Kidney epithelial cell (primary cell): ENCODE measurements at places on chromosomes 2 and 18. TPM values are rescaled to one million over a fixed set of nuclear protein-coding genes. Genes with fewer than 3 reads are reported as not detected.

The IL36G gene
- total RNA-seq = not detected in 2 replicates

The THSD7B gene
- 0.04 and 0.62 TPM in 2 replicates for total RNA-seq

The KCNS3 gene
- 8.9 and 19.1 TPM in 2 replicates for total RNA-seq

DNA sequence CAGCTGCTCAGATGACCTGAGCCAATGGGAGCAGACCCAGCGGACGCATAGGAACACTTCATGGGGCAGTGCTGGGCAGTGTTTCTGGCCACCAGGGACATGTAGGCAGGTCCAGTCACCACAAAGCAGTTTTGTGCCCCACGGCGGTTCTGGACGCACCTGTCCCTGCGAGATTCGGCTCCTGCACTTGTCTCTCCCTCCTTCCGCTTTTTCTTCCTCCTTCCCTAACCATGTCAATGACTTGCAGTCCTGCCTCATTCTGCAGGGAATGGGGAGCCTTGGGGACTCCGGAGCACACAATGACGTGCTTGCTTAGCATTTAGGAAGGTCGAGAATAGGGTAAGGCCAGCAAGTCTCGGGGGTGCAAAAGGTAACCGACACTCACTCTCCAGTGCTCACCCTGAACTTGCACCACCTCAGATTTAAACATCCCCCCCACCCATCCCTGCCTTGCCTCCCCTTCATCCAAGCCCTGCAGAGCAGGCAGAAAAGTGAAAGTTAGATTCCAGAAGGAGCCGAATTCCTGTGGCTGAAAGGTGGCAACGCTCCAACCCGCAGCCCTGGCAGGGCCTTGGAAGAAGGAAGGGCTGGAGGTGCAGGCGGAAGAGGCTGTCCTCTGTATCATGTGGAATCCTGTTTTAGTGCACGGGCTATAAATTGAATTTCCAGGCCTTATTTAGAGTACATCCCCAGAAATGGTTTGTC is 40.5 kb upstream of the ATG16L1 start:
- DNase-seq = peak; percentile 70

DNA sequence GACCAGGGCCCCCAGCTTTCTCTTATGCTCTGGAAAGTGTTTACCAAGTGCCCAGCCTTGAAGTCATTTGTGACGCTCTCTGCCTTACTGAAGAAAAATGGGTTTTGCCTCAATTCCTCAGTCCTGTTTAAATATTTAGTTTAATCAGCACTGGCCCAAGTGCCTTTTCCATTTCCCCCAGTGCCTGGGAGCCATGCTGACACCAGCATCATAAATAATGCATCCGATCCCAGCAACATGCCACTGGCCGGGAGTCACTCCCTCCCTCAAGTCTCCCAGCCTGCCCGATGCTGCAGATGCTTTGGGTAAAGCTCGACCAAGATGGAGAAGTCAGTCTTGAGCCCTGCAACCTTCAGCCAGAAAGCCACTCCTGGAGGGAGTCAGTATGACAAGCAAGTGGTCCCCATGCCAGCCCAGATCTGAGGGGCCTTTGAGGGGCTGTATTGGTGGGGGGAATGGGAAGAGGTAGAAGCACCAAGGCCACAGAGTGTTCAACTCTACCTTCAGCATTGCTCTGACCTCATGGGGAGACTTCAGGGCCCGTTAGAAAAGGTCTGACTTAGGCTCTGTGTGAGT is 12.0 kb upstream of the MTA3 start:
- no peak for DNase-seq

- peak; percentile 67 for DNase-seq
These were observed 76.5 kb upstream of the DLX2 start for GRCh38 chr2:172179045-172179701.

DNA sequence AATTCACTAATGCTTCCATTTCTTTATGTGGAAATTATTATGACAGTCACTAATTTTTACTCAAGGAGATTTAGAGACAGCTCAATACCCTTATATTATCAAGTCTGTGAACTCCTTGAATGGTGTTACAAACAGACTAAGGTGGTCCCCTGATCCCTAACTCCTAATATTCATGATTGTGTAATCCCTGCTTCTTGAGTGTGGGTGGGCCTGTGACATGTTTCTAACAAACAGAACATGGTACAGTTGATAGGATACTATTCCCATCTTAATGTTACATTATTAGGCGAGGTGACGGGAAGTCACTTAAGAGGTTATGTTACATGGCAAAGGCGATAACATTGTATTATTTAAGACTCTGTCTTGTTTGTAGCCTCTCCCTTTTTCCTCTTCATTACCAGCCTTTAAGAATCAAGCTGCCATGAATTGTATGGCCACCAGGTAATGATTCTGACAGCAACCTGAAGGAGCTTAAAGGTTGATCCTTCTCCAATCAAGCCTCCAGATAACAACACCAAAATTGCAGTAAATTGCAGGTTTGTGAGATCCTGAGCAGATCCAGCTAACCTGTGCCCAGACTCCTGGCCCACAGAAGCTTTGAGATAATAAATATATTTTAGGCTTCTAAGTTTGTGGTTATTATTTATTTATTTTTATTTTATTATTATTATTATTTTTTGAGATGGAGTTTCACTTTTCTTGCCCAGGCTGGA is 32.1 kb downstream of the CYTIP start:
- no peak for DNase-seq

- DNase-seq = no peak
These were observed 63.9 kb downstream of the ALPK2 start for GRCh38 chr18:58565021-58565420.

GRCh38 chr2:99356853-99357252 is 19.7 kb downstream of the EIF5B start:
- no peak for DNase-seq

DNA sequence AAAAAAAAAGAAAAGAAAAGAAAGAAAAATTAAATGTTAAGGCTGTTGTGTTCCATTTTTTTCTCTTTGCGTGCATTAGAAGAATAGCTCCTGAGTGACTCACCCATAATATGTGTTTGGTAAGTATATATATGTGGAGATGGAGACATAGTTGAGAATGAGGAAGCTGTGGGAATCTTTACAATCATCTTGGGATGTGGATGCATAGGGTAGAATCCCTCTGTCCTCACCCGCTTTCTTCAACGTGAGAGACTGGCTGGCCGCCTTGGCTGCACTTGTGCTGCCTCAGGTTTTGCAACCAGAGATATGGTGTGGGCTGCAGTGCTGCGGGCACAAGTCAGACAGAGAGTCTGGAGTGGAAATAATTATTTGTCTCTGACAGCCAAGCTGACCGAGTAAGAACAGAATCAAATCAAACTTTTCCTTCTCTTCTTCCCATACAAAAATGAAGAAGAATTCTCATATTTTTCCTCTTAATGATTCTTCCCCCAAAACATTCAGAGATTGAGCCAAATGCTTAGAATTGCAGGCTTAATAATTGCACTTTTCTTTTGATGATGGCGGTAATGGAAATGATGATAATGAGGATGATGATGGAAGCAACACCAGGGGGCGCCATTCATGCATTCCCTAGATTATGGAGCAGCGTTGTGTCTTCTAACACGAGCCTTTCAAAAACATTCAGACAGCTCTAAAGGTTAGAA is 48.5 kb downstream of the SERPINB7 start:
- DNase-seq = no peak

DNA sequence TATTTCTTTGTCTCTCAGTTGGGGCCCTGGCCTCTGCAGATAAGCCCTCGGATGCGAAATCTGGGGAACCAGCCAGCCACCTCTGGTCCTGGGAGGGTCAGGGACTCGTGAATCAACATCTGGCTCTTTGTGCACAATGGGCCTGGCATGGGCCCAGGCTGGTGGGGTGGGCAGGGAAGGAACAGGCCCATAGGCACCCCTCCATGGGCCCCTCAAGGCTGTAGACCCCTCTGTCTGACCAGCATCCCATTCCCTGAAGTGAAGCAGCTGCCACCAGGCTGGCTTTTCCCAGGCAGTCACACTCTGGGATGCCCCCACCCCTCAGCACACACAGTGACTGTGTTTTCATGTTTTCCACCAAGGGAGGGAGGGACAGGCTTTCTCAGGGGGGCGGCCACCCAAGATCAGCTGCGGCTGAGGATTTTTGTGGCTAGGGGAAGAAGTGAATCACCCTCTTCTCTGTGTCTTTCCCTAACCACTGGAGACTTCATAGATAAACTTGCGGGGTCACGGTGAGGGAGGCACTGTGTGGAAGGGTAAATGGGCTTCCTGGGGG is 166.0 kb downstream of the AGAP1 start:
- peak; percentile 67 for DNase-seq
